ENCODE measurements at places on chromosomes 6 and 20.

GRCh38 chr6:137277971-137278637, 58.9 kb upstream of the IFNGR1 start:
- no peak for DNase-seq

DNA sequence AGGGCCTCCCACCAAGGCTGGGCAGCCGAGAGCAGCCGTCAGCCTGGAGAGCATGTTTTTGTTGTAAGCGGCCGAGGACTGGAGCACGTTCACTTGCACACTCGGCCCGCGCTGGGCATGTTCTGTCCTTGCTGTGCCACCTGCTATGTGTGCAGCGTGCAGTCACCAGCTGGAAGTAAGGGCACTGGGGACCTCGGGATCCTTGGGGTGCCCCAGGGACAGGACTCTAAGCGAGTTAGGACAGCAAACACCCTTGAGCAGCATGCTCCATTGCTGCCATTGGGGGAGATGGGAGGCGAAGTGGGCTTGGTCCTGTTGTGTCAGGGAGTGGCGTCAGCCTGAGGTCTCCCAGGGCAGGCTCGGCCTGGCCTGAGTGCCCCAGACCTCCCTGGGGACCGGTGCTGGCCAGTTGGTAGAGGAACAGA, 18.6 kb downstream of the DYNLT1 start:
- DNase-seq: no peak

GRCh38 chr6:116387374-116387773, 16.6 kb downstream of the DSE start:
- no peak for DNase-seq

DNA sequence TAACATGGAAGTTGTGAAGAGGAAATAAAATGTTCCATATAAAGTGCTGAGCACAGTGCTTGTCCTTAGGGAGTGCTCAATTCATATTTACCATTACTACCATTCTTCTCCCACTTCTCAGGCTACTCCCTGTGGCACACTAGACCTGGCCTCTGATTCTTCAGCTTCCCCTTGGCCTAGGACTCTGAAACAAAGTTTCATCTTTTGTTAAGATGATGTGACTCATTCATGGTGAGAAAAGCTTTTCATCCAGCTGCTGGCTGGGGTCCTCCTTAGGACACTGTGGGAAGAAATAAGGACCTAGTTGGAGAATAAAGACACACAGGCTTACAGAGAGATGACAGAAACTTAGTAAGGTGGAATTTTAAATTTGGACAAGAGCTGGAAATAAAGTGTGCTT, 314.8 kb downstream of the CDC5L start:
- no peak for DNase-seq

DNA sequence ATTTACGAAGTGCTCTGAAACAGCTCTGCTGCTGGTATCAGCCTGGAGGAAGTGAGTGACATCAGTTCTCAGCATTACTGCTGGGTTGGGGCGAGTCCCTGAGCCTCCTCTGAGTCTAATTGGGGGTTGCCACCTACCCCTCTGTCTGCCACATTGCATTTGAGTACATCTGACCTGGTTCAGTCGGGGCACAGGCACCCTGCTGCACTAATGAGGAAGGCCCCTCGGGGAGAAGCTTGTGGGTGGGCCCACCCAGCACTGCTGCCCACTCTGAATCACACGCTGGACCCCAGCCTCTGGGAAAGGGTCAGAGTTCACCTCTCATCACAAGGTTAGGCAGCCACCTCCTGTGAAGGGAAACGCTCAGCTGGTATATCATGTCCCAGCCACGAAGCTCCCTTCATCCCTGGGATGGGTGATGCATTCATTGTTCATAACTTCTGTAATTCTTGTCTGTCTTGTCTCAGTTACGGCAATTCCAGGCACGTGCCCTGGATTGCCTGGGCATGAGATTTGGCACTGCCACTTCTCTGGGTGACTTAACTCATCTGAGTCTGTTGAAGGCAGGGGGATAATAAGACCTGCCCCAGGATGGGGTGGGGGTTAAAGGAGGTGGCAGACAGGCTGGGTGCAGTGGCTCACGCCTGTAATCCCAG, 13.3 kb downstream of the DNMT3B start:
- DNase-seq: no peak

GRCh38 chr20:62427172-62428001, at the start of gene RBBP8NL:
TSS of gene RBBP8NL (minus strand) at chr20:62427539. CDS start at chr20:62419647, 7,892 bp downstream.
- DNase-seq: no peak

GRCh38 chr20:12875510-12875909, 133.3 kb upstream of the SPTLC3 start:
- no peak for DNase-seq

DNA sequence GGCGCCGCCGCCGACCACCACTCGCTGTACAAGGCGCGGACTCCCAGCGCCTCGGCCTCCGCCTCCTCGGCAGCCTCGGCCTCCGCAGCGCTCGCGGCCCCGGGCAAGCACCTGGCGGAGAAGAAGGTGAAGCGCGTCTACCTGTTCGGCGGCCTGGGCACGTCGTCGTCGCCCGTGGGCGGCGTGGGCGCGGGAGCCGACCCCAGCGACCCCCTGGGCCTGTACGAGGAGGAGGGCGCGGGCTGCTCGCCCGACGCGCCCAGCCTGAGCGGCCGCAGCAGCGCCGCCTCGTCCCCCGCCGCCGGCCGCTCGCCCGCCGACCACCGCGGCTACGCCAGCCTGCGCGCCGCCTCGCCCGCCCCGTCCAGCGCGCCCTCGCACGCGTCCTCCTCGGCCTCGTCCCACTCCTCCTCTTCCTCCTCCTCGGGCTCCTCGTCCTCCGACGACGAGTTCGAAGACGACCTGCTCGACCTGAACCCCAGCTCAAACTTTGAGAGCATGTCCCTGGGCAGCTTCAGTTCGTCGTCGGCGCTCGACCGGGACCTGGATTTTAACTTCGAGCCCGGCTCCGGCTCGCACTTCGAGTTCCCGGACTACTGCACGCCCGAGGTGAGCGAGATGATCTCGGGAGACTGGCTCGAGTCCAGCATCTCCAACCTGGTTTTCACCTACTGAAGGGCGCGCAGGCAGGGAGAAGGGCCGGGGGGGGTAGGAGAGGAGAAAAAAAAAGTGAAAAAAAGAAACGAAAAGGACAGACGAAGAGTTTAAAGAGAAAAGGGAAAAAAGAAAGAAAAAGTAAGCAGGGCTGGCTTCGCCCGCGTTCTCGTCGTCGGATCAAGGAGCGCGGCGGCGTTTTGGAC, 2.0 kb downstream of the SOX4 start:
- DNase-seq: no peak

GRCh38 chr6:156980515-156980914, 203.3 kb downstream of the ARID1B start:
- no peak for DNase-seq

- peak; percentile 63 for DNase-seq
These were observed 43.0 kb upstream of the HIVEP1 start for GRCh38 chr6:11969092-11969491.

DNA sequence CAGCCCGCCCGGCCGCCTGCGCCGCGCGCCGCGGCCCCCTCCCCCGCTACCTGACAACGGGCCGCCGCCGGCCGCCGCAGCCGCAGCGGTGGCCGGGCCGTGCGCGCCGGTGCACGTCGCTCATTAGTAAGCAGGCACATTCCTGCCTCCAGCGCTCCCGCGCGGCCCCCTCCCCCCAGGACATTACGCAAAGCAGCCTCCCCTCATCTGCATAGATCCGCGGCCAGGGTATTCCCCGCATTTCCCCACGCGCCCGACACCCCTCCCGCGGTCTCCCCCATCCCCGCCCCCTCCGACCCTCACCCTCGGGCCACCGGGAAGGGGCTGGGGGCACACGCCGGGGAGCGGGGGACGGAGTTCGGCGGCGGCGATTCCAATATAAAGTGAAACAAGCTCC, at the start of gene HIVEP2:
TSS of gene HIVEP2 (minus strand) at position 128 of the 397 bp plus-strand sequence. CDS start 170,438 bp downstream, outside the sequence.
- peak; percentile 54 for DNase-seq

- DNase-seq: no peak
These were observed 179.4 kb upstream of the PDE10A start for GRCh38 chr6:165842281-165842936.

GRCh38 chr6:85360794-85361642, 88.9 kb upstream of the NT5E start:
- DNase-seq: peak; percentile 95

GRCh38 chr20:10551732-10552724, 116.9 kb downstream of the SLX4IP start:
- DNase-seq: no peak

GRCh38 chr6:83308833-83309232, 115.7 kb downstream of the RWDD2A start:
- no peak for DNase-seq

DNA sequence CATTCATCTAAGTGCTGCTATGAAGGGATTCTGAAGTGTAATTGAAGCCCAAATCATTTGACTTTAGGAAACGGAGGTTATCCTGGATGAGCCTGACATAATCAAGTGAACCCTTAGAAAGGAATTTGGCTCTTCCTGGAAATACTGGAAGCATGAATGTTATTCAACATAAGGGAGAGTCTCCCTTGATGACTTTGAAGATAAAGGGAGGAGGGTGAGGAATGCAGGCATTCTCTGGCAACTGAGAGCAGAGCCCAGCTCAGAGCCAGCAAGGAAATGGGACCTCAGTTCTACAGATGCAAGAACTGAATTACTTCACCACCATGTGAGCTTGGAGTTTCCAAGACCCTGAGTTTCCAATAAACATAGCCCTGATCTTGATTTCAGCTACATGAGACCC, 168.2 kb downstream of the DLL1 start:
- no peak for DNase-seq

DNA sequence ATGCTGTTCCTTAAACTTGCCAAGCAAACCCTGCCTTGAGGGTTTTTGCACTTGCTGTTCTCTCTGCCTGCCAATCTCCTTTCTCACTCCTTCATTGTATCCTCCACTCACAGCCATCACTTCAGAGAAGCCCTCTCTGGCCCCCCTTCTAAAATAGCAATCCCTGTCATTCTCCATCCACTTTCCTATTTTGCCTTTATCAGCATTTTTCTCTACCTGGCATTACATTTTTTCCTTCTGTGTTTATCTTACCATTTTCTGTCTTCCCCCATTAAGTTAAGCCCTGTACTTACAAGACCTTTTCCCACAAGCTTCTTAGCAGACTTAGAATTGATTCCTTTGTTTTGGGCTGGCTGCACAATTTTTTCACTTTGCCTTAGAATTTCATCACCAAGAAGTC, 26.6 kb upstream of the TNFRSF21 start:
- DNase-seq: no peak

GRCh38 chr6:124054034-124054433, 250.4 kb downstream of the NKAIN2 start:
- no peak for DNase-seq

- no peak for DNase-seq
These were observed 29.7 kb upstream of the GATA5 start for GRCh38 chr20:62505337-62506045.

- DNase-seq: no peak
These were observed 265.1 kb upstream of the PRDM1 start for GRCh38 chr6:105821027-105821426.

DNA sequence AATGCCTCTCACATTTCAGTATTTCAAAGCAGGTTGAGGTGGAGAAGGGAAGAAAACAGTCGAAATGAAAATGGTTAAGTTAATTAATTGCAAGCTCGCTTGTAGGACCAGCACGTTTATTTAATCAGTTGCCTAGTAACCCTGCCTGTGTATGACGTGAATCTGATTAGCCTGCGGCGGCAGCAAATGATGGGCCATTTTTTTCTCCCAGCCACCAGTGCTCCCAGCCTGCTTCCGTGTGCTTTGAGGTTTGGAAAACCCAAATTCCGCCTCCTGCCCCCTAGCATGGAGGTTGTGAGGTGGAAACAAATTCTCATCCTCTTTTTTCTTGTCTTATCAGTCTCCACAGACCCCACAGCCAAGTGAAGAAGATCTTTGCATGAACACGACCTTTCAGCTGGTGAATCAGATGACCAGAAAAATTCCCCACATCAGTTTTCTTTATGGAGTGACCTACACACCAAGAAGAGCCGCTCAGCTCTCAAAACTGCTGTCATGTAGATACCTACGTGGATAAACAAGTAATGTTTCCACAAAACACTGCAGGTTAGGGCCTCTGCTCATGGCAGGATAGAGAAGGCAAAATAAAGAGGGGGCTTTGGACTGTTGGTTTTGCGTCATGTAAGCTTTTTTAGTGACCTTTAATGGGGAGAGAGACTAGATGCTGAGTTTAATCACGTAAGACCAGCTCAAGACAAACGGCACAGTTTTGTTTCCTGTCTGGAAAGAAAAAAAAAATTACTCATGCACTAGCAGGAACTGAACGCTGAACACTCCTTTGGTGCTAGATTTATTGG, 572.9 kb upstream of the NOX3 start:
- DNase-seq: no peak

DNA sequence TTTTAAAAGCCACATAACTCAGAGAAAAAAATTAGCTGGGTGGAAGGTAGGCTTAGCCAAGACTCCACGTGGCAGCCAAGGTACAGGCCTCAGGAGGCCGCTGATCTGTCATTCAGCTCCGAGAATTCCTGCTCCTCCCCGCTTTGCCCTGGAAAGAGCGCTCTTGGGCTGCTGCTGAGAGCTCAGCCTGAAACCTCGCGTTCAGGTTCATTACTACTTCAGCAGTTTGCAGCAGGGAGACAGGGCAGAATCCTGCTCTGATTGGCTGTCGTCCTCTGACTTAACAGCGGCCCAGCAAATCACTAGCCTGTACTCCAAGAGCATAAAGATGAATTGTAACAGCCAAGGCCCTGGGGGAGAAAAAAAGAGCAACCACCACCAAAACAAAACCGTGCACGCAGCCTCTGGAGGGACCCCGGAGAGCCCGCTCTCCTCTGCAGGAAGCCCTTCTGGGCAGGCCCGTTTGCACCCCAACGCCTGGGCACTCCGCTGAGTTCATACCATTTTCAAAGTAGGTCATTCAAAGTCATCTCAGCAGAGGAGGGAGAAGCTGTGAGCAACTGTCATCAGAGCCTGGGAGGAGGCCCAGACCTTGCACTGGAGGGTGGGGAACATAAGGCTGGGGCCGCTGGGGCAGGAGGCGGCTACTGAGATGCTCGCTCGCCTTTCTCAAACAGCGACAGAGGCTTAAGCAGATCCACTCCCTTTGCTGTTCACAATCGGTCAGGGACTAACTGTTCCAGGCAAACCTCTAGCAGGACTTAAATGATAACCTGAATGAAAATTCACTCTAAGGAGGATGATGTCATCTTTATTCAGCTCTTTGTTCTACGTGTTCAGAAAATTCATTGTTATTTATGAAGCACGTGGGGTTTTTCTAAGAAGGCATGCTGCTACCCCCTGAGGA, 42.3 kb upstream of the ATXN1 start:
- DNase-seq: no peak

- no peak for DNase-seq
These were observed 259.2 kb downstream of the ADGB start for GRCh38 chr6:146857980-146858347.

GRCh38 chr20:35173576-35174192, 1.8 kb downstream of the PROCR start:
- no peak for DNase-seq

- DNase-seq: no peak
These were observed 2.8 kb downstream of the CITED2 start for GRCh38 chr6:139371421-139372203.

DNA sequence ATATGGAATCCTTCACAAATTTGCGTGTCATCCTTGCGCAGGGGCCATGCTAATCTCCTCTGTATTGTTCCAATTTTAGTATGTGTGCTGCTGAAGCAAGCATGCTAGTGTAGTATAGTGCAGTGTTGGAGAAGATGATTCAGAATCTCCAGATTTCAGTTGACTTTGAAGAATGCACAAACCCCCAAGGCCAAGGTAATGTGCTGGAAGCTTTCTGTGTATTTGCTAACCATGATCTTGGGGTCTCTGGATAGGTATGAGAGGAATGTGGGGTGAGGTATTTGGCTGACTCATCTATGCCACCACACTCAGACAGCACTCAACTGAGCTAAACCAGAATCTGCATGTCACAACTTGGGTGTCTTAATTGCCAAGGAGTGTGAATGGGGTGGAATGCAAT, 42.6 kb upstream of the DEK start:
- DNase-seq: no peak

- DNase-seq: no peak
These were observed 39.0 kb upstream of the SLC22A1 start for GRCh38 chr6:160082627-160083026.
